ENCODE measurements at places on chromosomes 5 and 9.

GRCh38 chr9:129414377-129414992 lies 206.4 kb downstream of the C9orf50 start:
- peak; percentile 66 for DNase-seq

GRCh38 chr5:3526551-3527185 lies 69.0 kb upstream of the IRX1 start:
- no peak for DNase-seq

- peak; percentile 62 for DNase-seq
Observed at GRCh38 chr9:95167998-95168397, 149.5 kb downstream of the FANCC start.

DNA sequence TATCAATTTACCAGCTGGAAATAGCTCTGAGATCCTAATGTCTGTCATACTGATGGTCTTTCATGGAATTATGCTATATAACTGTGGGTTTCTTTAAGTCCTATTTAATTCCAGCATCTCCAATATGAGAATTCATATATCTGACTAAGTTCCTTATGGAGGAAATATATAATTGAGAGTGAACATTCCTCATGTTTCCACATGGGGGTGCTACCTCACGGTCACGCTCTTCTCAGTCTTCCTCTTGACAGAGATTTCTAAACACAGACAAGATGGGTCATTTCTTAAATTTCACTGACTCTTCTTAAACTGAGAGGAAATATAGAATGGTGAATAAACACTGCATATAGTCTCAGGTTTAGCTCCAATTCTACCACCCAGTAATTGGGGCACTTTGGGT lies 212.1 kb downstream of the SLF1 start:
- no peak for DNase-seq

DNA sequence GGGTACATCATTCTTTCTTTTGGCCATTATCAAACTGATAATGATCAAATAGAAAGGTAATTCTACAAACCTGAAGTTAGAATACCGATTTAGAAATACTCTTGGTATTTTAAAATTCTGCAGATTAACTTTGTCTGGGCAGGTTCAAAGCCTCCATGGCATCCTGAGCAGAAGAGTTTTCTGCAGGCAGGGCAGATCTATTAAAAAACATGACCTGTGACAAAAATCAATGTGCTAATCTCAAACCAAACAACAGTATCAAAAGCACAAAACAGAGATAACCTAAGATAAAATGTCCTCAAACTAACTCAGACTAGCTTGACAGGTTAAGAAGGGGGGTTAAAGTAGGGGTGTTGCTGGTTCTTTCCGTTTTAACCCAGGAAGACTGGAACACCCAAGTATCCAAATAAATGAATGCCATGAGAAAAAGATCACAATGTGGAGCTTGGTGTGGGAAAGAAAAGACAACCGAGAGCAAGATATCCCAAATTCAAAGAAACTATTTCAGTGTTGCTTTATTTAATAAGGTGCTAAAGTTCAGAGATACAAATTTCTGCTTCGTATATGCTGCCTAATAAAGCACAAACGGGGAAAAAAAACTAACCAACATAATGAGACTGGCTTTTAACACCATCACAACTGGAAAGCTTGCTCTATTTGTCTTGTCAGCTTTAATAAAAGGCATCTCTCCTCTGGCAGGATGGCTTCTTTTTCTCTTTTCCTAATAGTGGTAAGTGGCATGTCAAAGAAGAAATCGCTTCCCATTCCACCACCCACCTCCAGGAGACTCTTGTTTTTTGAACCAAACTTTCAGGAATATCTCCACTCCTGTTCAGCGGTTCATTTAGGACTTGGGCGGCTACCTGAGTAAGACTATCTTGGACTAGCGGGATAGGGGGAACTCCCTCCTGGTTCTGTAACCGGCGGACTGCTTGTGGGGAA lies 2.3 kb downstream of the EFNA5 start:
- DNase-seq = no peak

GRCh38 chr5:94893412-94894135 lies 275.1 kb downstream of the SLF1 start:
- DNase-seq = no peak

DNA sequence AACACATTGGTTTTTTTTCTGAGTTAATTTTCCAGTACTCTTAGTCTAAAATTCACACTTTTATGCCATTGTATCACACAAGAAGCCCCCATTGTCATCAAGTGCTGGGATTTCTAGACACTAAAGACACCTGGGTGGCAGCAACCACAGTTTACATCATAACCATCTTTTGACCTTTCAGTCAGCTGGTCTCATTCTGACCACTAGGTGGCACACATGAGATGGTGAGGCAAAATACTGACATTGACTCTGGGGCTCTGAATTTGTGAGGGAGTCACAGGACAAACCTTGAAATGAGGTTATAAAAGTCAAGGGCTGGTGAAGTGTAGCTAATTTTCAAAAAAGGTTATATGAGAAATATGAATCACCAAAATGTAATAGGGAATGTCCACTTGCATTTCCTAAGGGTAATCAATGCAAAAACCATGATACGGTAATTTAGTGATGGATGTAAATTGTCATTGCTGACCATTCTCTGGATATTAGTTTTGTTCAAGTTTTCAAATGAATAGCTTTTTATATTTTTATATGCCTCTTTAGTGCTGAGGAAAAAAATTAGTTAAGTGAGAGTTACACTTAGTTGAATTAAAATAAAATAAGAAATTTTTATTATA lies 229.4 kb downstream of the DMAC1 start:
- peak; percentile 65 for DNase-seq

- peak; percentile 48 for DNase-seq
Observed at GRCh38 chr5:1009359-1010180, 968 bp downstream of the NKD2 start.

DNA sequence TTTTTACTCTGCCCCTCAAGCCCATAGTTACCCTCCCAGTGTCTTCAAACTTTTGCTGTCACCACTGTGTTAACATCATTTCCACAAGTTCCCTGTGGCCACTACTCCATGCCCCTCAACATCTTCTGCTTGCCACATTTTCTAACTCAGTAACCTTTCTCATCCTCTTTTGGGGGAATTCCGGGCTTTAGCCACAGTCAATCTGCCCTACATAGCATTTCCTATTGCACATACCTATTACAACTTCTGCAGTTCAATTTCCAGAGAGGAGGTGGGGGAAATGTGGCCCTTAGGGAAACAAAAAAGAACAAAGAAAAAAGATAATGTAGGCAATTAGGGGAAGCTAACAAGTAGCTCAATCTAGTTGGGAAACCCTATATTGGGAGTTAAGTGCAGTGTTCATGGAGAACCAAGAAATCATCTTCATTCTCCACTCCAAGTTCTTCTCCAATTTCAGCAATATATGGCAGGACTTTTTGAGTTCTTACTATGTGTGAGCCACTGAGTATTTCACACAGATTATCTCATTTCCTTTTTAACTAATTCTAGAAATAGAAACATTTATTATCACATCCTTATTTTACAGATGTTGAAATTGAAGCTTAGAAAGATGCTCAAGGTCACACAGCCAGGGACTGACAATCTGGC lies 40.2 kb upstream of the LPAR1 start:
- DNase-seq = no peak

DNA sequence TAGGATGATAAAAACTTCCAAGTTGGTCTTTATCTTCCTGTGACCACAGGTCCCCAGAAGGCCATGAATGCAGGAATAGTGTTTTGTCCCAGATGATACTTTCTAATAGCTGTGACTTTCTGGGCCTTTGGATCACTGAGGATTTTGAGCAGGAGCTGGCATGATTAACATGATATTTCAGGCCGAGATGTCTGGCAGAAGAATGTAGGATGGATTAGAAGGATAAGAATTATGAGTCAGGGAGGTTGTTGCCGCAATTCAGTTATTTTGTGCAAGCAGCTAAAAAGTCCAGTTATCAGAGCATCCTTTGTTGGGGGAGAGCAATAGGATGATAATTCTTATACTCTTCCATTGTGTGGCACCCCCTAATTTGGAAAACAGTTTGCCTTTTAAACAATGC lies 189.7 kb downstream of the PSAT1 start:
- DNase-seq = no peak

DNA sequence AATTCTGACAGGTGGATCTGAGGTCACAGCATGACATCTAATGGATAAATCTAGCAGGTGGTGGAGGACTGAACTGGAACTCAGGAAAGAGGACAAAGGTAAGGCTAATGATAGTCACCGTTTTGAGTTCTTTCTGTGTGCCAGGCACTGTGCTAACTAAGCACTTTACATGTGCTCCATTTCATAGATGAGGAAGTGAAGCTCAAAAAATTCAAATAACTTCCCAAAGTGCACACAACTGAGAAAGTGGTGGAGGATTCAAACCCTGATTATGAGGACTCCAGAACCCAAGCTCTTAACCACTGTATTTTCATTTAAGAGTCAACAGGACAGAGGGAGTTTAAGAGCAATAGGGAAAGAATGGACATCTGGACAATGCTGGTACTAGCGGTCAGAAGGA lies 7.1 kb upstream of the DELE1 start:
- DNase-seq = no peak

DNA sequence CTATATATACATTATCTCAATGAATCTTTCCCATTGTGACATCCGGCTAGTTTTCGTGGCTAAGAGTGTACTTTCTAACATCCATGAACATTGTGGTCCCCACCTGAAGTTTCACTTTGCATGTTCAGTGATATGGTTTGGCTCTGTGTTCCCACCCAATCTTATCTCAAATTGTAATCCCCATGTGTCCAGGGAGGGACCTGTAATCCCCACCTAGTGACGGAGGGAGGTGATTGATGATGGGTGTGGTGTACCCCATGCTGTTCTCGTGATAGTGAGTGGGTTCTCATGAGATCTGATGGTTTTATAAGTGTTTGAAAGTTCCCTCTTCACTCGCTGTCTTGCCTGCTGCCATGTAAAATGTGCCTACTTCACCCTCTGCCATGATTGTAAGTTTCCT lies 28.1 kb downstream of the MRPL22 start:
- no peak for DNase-seq

GRCh38 chr5:51411921-51412325 lies 28.7 kb downstream of the ISL1 start:
- DNase-seq = no peak

DNA sequence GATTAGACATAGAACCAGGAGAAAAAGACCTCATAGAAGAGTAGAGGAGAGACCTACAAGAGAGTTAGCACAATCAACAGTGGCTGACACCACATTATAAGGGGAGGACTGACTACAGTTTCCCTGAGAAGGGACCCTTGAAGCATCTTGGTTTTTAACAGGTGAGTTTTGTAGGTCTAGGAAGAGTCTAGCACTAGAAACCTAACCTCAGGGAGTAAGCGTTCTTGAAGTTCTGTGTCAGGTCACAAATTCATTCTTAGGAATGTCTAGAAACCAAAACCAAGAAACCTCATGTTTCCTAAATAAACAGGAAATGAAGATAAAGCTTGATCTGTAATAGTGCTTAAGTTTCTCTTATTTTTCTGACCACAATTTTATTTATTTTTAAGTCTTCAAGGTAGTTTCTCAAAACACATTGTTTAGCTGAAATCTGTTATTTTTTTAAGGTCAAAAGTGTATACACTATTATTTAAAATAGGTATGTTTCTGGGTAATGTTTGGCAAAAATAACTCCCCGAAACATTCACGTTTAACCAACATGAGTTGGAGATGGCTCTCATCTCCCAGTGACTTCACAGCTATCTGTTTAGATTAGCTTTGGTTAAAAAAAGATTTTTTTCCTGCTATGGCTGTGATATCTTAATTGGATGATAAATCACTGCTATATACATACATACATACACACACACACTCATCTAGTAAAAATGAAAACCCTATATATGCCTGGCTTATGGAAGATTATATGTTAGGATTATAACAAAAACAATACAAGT lies 37.1 kb downstream of the MAP3K1 start:
- DNase-seq = peak; percentile 33

DNA sequence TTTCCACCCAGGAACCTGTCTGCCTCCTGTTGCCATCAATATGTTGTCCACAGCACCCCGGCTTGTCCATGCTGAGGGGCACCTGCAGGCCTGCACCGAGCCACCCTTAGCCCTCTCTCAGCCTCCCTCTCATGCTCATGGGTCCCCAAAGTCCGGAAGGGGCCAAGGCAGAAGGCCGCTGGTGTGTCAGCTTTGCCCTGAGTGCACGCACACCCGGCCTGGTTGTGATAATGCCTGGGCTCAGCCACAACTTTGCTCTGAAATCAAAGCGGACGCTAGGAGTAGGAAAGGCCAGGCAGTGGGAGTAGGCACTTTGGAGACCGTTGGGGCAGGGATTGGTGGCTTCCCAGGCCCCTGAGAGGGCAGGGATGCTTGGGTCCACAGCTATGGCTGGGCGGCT lies 201.8 kb upstream of the NUDT12 start:
- DNase-seq = no peak

DNA sequence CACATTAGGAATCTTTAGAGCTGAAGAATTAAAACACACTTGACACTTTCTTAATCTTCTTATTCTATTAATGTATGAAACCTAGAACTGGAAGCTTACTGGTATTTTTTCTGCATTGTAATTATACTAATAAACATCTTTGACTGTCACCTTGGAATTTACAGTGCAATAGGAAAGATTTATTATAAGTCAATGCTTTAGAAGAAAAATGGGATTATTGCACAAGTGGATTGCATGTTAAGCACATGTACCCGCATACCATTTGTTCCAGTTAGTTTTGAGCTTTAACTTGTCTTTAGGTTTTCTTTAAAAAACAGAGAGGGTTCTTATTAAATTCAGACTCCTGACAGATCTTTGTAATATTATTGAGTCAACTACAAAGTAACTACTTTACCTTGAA lies 278.5 kb downstream of the CCDC171 start:
- DNase-seq = no peak

DNA sequence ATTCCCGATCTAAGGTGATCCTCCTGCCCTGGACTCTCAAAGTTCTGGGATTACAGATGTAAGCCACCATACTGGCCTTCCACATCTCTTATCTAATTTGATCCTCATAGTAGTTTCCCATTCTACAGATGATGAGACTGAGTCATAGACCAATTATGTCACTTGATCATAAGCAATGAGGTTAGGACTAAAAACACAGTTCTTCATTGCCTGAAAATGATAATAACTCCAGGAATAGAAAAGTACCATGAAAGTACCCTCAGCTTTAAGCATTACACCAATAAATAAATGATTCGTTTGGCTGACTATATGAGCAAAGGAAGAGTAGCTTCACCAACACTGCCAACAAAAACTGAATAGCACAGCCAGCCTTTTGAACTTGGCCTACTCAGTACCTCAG lies 389.5 kb downstream of the ACTL7B start:
- no peak for DNase-seq

DNA sequence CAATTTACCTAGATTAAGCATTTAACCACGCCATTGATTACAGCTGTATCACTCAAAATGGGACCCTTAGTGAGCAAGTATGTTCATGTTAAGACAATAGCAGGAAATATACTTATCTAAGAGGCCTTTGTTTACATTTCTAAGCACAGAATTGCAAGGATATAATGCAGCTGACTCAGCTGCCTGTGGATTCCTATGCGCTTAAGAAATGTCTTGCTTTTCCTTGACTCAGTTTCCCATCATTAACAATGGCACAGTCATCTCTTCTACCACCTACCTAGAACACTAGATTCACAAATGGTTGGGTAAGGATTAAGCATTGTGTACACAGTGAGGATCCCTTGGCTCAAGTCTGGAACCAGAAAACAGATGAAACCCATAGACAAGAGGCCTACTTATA lies 163.8 kb downstream of the TSSK1B start:
- no peak for DNase-seq

Measured in small intestine (tissue), 16 donors.